ENCODE measurements at places on chromosomes 5 and 9.
A peak's percentile ranks its signal among the peaks of the same experiment; 100 is the strongest.

- no peak for DNase-seq
Observed at GRCh38 chr5:100758780-100759179, 144.3 kb downstream of the ST8SIA4 start.

- DNase-seq = no peak
Observed at GRCh38 chr5:73985145-73985544, 359.1 kb downstream of the ARHGEF28 start.

GRCh38 chr9:33340186-33340585 lies 49.9 kb downstream of the NFX1 start:
- DNase-seq = no peak

GRCh38 chr5:122366501-122366900 lies 54.5 kb downstream of the SNCAIP start:
- DNase-seq = no peak

DNA sequence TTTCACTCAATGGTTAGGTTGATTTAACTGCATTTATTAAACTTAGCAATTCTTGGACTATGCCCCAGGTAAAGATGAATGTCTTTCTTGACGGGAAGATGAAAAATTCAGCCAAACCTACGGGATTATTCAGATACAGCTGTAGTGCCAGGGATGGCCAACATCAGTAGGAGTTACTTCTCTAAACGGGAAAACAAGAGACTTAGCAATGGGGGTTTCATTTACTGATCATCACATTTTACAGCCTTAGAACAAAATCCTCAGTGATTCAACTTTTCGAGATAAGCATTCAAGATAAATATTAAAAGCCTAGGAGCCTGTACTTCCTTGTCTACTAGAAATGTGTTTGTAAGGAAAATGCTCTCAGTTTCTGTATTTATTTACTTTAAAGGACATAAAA lies 46.1 kb downstream of the S1PR3 start:
- DNase-seq = no peak

DNA sequence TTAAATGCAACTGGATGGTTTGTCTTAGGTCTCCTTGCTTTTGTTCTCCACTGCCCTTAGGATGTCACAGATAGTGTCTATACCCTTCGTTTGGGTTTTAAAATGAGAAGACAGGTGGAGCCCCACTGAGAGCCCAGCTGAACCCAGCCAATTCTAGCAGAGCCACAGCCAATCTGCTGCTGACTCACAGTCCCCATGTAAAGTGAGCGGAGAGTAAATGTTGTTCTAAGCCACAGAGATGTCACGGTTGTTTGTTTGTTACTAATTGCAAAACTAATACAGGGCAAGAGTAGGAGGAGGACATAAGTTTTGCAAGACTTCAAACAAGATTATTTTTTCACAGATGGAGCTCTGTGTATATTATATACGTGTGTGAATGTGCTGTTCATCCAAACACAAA lies 50.5 kb upstream of the AGXT2 start:
- DNase-seq = no peak

- DNase-seq = no peak
Observed at GRCh38 chr5:125576822-125577221, 830.4 kb upstream of the ZNF608 start.

- DNase-seq = no peak
Observed at GRCh38 chr5:98593418-98593817, 180.0 kb upstream of the RGMB start.

DNA sequence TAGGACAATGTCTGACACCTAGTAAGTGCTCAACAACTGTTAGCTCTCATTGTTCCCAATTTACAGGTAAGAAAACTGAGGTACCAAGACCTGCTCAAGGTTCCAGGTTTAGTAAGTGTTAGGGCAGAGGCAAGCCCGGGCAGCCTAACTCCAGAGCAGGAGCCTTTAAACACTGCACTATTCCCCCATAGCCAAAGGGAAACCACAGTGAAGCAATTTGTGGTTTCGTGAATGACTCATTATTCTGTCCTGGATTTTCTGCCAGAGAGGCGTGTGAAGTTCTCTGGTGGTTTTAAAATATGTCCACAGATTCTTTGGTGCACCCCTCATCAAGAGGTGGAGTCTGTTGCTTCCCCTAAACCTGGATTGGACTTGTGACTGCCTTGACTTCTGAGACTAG lies 1.0 kb upstream of the MCC start:
- no peak for DNase-seq

GRCh38 chr5:124283031-124283430 lies 463.4 kb downstream of the ZNF608 start:
- DNase-seq = no peak

- no peak for DNase-seq
Observed at GRCh38 chr5:2738700-2739359, 12.6 kb downstream of the IRX2 start.

DNA sequence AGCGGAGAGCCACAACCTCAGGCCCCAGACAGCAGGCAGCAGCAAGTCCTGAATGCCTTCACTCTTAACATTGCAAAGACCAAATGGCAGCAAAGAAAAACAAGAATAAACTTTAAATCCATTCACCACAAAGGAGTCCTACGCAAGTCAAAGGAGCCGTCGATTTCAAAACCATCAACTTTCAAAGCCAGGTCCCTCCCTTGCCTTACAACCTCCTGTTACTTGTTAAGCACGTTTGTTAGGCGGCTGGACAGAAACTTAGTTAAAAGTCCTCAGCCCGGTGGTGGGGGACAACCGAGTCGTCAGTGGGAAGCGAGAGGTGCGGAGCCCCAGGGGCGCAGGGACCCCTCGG lies 938 bp downstream of the LPAR1 start:
- DNase-seq = no peak

GRCh38 chr5:31453522-31453921 lies 78.4 kb downstream of the DROSHA start:
- DNase-seq = no peak

GRCh38 chr5:148633067-148633377 lies 21.3 kb downstream of the HTR4 start:
- DNase-seq = no peak

GRCh38 chr5:59157068-59157467 lies 574.2 kb downstream of the RAB3C start:
- DNase-seq = no peak

DNA sequence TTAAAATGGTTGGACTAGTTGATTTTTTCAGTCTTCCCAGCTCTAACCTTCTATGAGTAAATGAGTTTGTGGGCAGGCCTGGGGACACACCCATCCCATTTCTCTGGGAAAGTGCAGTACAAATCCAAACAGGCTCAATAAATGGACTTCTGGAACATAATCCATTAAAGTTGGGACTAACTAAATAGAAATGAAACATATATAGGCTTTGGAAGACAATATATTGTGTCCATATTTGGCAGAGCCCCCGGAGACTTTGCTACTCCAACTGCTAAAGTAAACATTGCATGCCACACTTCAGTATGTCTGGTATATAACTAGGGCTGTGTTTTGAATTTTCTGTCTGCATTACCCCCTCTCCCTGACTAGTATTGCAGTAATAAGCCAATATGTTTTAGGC lies 191.4 kb upstream of the DAB2 start:
- DNase-seq = no peak

- DNase-seq = no peak
Observed at GRCh38 chr5:133739181-133739780, 126.9 kb upstream of the FSTL4 start.

- DNase-seq = no peak
Observed at GRCh38 chr9:5893591-5894236, 3.0 kb downstream of the MLANA start.

DNA sequence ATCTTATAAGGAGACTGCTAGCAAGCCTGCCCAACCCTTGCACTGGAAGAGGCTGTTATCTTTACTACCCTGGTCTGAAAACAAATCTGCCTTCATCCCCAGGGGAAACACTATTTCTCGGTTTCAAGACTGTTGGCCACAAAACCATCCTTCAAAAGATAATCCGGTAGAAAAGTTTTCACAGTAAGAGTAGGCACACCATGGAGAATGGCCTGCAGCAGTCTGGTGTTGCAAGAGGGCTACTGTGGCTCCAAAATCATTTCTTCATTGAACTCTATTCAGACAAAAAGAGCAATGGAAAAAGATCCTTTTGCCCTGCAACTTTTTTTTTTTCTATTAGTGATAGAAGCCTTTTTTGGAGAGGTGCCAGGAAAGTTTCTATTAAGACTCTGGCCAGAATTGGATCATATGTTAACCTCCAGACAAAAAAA lies 163.9 kb downstream of the ARHGEF28 start:
- DNase-seq = no peak

DNA sequence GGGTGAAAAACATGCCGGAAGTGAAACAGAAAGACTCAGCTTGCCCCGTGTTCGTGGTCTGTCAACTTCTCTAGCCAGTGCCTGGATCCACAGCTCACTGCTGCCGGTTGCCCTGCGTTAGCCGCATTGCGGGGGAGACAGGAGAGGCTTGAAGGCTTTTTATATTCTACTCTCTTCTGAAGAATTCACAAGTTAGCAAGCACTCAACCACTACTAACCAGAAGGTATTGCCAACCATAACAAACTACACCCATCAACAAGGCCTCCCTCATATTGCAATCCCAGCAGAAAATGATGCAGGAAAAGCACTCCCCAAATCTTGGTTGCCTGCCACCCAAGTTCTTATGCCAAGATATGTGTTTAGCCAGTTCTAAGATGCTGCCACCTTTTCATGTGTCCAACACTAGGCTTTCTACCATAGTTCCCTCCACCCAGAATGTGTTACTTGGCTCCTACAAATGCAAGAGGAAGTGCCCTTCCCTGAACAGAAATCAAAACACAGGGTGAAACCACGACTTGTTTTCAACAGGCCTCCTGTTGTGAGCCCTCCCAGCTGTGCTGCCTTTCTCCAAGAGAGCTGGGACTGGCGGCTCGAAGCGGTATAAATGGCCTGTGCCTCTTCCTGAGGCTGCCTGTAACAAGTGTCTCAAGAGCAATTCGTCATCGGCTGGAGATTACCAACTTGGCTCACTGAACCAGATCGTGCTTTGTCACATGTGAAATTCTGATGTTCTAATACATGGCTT lies 129.0 kb downstream of the SNX18 start:
- peak; percentile 49 for DNase-seq

- no peak for DNase-seq
Observed at GRCh38 chr5:137737349-137738131, 1.7 kb upstream of the KLHL3 start.

Data from right kidney (tissue), 9 donors.